ENCODE measurements at places on chromosomes 6 and 20. TPM values are rescaled to one million over a fixed set of nuclear protein-coding genes. Genes with fewer than 3 reads are reported as not detected.

- no peaks in the 10 kb centered on the region for H3K27me3 ChIP-seq
- peak overlapping the region; percentile 28 for H3K27ac ChIP-seq
- no peaks in the 10 kb centered on the region for H3K36me3 ChIP-seq
- DNase-seq = no peak
- H3K4me1 ChIP-seq = peaks cover 12% of the 10 kb centered on the region
These were observed 25.6 kb upstream of the PREP start for GRCh38 chr6:105428342-105428957.

- no peaks in the 10 kb centered on the region for H3K36me3 ChIP-seq
- H3K4me1 ChIP-seq = peaks cover 6% of the 10 kb centered on the region
- no peak for DNase-seq
These were observed 105.1 kb downstream of the JPH2 start for GRCh38 chr20:44081888-44082287.

DNA sequence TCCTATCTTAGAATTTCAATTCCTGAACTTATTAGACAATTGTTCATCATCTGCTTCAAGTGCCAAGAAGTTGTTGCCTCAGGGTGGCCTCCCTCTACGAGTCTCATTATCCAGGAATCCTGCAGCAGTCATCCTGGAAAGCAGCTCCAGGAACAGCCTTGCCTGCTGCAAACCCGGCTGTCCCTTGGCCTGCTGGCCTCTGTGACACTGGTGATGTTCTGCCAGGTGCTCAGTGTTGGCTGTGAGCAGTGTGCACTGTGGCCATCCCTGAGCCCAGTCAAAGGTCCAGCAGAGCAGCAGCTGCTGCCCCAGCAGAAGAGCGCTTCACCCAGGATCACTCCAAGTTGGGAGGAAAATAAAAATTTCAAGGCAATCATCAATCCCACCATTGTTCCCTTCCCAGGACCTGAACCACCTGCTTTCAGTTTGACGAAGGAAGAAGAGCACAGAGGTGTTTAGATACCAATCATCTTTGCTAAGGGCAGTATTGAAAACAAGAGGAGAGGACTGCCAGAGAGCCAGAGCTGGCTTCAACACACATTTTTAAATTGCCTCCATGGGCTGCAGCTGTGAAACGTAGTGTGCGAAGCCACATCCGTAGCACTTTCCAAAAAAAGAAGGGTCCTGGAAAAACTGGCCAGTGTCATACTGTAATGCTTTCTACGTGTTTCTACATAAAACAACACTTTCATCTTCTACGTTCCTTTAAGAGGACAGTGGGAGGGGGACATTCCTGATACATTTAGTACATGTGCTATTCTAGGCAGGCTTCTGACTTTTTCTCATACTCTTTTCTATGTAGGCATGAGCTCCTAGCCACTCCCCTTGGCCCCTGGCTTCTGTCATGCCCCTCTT, 7.2 kb upstream of the FAM50B start:
- H3K36me3 ChIP-seq = no peaks in the 10 kb centered on the region
- no peak overlapping the region for H3K4me3 ChIP-seq
- DNase-seq = no peak
- no peaks in the 10 kb centered on the region for H3K27me3 ChIP-seq

GRCh38 chr6:1770435-1770843, 160.7 kb downstream of the FOXC1 start:
- H3K36me3 ChIP-seq = no peaks in the 10 kb centered on the region
- H3K4me3 ChIP-seq = no peak overlapping the region
- no peaks in the 10 kb centered on the region for H3K27me3 ChIP-seq
- H3K4me1 ChIP-seq = peaks cover 11% of the 10 kb centered on the region
- DNase-seq = no peak
- no peak overlapping the region for H3K27ac ChIP-seq

DNA sequence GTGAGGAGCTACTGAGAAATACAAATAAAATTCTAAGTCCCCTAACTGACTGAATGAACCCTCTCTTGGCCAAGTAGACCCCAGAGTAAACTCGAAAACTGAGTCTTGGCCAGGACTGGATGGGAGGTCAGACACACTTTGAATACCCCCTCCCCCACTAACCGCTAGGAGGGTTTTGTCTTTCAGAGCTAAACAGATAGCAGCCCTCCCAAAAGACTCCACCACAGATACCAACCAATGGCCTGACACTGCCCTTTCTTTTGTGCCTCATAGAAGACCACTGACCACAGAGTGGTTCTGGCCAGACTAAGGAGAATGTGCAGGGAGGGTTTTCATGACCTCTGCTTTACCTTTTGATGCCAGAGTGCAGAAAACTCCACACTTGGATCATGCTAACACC, 42.1 kb downstream of the SPACA1 start:
- no peak for DNase-seq
- no peaks in the 10 kb centered on the region for H3K4me1 ChIP-seq
- no peaks in the 10 kb centered on the region for H3K36me3 ChIP-seq
- no peak overlapping the region for H3K4me3 ChIP-seq
- H3K27ac ChIP-seq = no peak overlapping the region

DNA sequence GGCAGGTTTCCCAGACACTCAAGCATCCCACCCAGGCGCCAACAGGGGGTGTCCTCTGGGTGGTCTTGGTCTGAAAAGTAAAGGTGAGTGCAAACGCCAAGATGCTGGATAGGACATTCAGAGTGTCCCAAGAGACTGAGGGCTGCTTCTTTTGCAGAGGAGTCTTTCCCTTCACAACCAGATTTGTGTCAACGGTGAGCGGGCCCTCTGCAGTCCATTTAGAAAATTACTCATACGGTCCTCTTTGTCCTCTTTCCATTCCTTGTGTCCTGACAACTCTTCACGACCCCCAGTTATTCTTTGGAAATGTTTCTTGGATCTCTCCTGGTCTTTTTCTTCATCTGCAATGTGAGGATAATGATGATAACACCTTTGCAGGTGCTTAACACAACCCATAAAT, 257.8 kb downstream of the CDC5L start:
- DNase-seq = no peak
- no peaks in the 10 kb centered on the region for H3K36me3 ChIP-seq
- no peaks in the 10 kb centered on the region for H3K27me3 ChIP-seq
- H3K4me1 ChIP-seq = no peaks in the 10 kb centered on the region
- no peak overlapping the region for H3K4me3 ChIP-seq
- H3K27ac ChIP-seq = no peak overlapping the region

DNA sequence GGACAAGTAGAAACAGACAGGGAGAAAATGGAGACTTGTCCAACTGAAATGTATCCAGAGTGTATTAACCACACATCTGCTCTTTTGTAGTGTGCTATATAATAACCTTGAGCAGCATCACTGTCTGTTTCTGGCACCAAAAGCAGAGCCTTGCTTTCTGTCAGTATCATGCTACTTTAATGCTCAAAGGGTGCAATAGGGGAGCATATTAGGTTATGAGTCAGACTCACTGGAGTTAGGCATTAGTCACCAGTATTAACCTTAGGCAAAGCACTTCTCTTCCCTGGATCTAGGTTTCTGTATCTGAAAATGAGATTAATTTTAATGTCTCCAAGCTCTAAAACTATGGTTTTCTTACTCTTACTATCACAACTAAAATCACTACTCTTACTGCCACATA, 280.1 kb downstream of the TFAP2B start:
- no peaks in the 10 kb centered on the region for H3K4me1 ChIP-seq
- H3K4me3 ChIP-seq = no peak overlapping the region

DNA sequence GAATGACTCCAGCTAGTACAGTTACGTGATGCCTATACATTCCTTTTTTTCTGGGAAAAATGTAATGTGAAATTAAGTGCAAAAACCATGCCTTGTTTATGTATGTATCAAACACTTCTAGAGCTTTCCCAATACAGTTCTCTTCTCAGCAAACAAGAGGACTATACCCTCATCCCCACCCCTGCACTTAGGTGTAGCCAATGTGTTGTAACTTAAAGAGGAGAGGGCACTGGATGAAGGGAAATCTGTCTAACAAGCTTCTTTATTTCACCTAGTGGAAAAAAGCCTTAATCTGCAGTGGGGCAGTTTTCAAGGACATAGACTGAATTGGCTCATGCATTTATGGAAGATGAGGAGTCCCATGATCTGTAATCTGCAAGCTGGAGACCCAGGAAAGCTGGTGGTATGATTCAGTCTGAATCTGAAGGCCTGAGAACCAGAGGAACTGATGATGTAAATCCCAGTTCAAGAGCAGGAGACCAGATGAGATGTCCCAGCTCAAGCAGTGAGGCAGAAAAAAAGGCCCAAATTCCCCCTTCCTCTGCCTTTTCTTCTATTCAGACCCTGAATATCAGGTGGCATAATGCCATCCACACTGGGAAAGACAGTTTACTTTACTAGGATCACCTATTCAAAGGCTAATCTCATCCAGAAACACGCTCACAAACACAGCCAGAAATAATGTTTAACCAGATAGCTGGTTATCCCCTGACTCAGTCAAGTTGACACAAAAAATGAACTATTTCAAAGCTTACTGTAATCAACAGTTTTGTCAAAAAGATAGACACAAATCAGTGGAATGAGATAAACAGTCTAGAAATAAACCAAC, 25.8 kb upstream of the SLC17A3 start:
- H3K27me3 ChIP-seq = no peaks in the 10 kb centered on the region
- H3K27ac ChIP-seq = no peak overlapping the region
- H3K4me3 ChIP-seq = no peak overlapping the region
- DNase-seq = no peak

Gene TREML2
- total RNA-seq = 1.4 TPM

Gene ZSWIM3
- 3.0 TPM for total RNA-seq
